ENCODE measurements at places on chromosomes 2 and 18.

DNA sequence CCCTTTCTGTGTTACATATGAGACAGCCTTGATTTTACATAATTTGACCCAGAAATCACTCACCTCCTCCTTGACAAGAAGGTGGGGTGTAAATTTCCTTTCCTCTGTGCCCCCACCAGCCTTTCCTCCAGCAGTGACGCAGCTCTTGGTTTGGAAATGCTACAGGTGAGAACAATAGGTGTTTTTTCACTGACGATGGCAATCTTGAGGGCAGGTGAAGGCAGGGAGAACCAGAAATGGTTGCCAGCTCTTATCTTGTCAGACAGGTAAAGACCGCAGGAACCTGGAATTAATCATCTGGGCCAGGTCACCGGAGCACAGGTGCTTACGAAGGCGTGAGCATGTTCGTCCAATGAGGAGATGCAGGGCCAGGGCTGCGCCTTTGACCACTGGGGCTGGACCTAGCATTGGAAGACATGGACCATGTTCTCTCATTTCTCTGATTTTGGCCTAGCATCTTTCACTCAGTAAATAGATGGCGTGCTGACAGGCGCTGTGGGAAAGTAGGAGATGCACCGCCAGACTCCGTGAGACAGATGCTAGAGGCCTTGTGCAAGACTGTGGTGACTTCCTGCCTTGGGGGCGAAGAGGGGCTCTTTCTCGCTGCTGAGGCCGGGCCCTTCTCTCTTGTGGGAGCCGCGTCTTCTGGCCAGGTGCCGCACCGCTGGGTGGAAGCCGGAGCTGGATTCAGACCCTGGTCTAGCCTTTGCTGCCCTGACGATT, 4.0 kb downstream of the CIDEA start:
- DNase-seq: no peak

DNA sequence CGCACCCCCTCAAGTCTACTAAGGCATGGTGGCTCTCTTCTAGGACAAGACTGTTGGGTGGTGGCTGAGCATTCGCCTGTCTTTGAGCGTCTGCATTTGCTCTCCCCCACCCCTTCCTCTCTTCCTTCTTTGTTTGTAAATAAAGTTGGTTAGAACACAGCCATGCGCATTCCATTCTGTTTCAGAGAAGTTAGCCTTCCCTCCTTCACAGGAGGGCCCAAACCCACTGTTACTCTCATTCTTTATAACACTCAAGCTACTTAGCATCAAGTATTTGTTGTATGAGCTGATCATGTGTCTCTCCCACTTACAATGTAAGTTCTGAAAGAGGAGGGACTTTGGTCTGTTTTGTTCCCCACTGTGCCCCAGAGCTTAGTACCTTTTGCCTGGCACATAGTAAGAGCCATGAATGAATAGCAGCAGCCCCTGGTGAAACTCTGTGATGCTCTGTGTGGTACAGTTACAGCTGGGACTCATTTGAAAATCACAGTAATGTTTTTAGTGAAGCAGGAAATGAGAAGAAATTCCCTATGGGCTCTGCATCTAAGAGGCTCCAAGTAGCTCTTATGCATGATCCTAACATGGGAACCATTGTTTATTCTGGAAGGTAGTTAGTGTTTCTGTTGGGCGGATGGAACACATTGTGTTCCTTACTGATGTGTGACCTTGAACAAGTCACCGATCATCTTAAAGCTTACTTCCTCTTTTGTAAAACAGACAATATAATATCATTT, 7.7 kb downstream of the MGAT5 start:
- no peak for DNase-seq

- no peak for DNase-seq
Observed at GRCh38 chr2:26758790-26759321, 5.2 kb upstream of the SLC35F6 start.

GRCh38 chr2:166331468-166331867, 44.3 kb downstream of the SCN9A start:
- no peak for DNase-seq

DNA sequence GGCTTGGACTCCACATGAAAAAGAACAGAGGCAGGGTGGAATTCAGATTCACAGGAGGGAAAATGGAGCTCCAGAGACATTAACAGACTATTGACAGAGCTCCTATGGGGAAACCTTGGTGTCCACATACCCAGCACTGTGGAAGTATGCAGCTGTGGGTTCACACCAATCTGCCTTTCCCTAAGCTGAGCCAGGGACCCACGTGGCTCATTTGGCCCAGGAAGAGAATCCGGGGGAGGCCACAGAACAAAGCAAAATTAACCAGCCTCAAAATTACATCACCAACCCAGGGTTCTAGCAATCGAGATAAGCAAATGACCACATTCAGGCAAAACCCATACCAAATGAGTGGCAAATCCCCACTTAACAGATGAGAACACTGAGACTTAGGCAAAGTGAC, 105.8 kb upstream of the TWIST2 start:
- DNase-seq: no peak

DNA sequence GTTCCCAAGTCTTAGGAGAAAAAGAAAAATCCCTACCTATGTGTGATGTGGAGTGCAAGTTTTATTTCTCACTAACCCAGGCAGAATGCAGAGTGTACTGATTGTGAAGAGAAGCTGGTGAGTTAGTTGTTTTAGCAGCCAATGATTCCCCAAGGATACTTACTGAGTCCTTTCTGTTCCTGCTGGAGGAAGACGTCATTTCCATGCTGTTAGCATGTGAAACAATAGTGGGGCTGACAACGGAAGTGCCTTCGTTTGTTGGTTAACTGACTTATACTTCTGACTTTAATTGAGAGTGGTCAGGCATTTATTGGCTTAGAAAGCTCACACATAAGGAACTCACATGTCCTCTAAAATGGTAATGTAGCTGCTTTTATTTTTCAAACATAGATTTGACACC, 180.6 kb downstream of the MC4R start:
- DNase-seq: no peak

DNA sequence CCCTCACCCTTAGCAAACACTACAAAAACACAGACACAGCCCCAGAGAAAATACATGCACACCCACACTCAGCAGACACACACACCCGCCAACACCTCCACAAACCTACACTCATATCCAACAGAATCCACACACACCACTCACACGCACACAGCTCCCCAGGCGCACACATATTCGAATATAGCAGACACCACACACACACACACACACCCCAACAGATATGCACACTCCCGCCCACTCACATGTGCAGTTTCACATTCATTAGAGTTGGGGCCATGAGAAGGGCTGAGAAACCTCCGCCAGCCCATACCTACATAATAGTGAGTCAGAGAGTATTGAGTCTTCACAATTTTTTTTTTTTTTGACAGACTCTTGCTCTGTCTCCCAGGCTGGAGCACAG, 29.4 kb upstream of the NOTO start:
- DNase-seq: no peak
